MCF 10A (cell line): ENCODE measurements at places on chromosomes 3 and 15.

GRCh38 chr3:190120269-190121060, at the start of gene P3H2:
Gene P3H2 (minus strand): TSS chr3:190120897. CDS start chr3:190120731, 166 bp downstream.
- peak; percentile 91 for DNase-seq

DNA sequence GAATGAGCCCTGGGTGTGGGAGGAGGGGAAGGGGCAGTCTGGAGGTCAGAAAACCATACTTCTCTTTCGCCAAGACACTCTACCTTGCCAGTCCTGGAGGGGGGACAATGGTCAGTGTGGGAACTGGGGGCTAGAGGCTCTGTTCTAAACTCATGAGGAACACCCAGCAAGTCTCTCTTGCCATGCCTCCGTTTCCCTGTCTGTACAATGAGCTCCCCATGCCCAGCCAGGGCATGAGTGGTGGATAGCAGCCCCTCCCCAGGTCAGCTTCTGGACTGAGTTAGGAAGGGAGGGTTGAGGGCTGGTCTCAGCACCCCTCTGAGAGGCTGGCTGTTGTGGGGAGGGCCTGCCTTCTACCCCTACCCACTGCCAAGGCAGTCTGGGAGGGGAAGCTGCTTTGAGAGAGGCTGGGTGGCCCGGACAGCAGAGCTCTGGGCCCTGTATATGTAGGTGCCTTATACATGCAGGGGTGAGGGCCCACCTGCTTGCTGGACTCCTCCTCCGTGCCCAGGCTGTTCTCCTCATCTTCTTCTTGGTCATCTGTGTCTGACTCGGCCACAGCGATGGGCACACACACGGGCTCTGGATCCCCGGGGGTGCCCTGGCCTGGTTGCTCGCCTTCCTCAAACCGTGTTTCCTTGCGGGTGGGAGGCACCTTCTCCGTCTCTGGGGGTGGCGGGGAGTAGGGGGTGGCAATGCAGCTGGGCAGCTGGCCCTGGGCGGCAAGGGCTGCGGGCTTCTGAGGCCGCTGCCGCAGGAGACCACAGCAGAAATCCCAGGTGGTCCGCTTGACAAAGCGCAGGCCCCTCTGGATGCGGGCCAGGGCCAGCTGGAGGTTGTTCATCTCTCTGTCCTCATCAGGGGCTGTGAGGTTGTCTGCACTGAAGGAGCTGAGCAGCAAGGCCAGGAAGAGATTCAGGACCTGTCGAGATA, 68.8 kb downstream of the SCN5A start:
- no peak for DNase-seq

GRCh38 chr3:100556673-100557310, 52.6 kb upstream of the ADGRG7 start:
- DNase-seq, result peak; percentile 85

GRCh38 chr3:133934073-133934970, 38.6 kb upstream of the RAB6B start:
- DNase-seq, result no peak

DNA sequence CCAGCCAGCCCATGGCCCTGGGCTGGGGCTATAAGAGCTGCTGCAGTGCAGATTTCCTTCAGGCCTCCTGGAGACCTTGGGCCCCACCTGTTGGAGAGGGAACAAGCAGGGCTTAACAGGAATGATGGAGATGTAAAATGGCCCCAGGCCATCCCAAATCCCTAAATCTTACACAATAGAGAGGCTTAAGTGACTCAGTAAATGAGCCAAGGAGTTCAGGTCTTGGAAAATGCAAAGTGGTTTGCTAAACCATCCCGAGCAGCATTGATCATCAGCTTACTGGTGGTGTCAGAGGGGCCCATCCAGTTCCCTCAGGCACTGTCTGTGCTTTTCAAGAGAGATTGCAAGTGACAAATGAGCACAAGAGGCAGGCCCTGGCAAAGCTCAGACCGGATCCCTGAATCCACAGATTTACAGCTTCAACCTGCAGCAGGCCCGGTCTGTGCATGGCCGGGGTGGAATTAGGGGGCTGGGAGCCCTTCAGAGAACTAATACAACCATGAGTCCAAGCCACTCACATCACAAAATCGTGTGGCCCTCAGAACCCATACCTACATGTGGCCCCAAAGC, 325.4 kb downstream of the UACA start:
- peak; percentile 92 for DNase-seq

DNA sequence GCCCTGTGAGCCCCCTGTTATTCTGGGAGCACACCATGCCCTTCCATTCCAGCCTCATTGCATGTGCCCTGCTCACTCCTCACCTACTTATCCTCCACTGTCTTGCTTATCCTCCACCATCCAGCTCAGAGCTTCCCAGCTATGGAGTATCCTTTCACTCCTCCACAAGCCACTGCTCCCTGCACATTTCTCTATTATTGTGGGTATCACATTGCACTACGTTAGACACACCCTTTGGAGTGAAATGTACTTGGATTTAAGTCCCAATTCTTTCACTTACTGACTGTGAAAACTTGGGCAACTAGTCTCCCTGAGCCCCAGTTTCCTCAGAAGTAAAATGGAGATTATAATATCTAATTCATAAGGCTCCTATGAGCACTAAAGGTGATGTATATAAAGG, 4.3 kb downstream of the MASP1 start:
- DNase-seq, result no peak

- DNase-seq, result no peak
These were observed 99.6 kb downstream of the FAM43A start for GRCh38 chr3:194785315-194785714.

GRCh38 chr3:133943639-133944141, 48.0 kb upstream of the RAB6B start:
- peak; percentile 92 for DNase-seq

GRCh38 chr3:188830893-188831292, 340.9 kb upstream of the TPRG1 start:
- DNase-seq, result peak; percentile 45

GRCh38 chr15:98778263-98778959, 130.1 kb downstream of the IGF1R start:
- no peak for DNase-seq

GRCh38 chr3:172177046-172177445, 137.7 kb downstream of the FNDC3B start:
- DNase-seq, result no peak

GRCh38 chr3:65558826-65559225, 479.9 kb downstream of the MAGI1 start:
- no peak for DNase-seq

DNA sequence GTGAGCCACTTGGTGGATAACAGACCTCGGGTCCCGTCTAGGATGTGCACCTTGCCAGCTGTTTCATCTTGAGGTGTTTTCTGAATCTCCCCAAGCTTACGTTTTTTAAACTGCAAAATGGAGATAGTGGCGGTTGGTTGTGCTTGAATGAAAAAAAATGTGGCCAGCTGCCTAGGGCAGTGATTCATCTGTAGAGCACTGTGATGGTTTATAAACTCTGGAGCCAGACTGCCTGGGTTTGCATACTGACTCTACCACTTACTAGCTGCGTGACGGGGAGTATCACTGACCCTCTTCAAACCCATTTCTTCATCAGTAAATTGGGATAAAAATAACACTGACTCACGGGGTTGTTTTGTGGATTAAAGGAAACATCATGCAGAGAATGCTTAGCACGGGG, 159.1 kb downstream of the CHL1 start:
- DNase-seq, result no peak

- DNase-seq, result no peak
These were observed 6.3 kb upstream of the ATP1B3 start for GRCh38 chr3:141870091-141870687.

DNA sequence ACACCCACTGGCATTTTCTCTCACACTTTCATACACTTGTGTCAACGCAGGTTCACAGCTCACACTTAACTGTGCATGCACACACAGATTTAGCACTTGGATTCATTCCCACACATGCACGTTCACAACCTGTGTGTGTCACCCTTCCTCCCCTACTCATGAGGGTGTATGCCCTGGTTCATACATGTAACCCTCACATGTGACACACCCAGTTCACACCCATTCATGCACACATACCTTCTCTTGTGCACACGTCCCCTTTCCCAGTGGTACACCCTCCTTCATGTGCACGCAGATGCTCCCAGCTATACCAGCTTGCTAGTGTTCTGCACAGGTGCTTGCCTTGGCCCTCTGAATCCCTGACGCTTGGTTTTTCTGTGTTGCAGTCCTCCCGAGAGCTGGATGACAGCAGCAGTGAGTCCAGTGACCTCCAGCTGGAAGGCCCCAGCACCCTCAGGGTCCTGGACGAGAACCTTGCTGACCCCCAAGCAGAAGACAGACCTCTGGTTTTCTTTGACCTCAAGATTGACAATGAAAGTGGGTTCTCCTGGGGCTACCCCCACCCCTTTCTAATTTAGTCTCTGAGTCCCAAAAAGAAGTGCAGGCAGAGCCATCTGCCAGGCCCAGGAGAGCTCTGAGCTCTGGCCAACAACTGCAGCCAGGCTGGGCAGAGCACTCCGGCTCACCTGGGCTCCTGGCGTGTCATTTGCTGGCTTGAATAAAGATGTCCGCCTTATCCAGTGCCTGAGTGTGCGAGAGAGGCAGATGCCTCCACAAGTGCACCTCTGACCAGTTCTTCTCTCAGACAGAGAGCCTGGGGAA, 39.5 kb downstream of the GOLGA6A start:
- no peak for DNase-seq

DNA sequence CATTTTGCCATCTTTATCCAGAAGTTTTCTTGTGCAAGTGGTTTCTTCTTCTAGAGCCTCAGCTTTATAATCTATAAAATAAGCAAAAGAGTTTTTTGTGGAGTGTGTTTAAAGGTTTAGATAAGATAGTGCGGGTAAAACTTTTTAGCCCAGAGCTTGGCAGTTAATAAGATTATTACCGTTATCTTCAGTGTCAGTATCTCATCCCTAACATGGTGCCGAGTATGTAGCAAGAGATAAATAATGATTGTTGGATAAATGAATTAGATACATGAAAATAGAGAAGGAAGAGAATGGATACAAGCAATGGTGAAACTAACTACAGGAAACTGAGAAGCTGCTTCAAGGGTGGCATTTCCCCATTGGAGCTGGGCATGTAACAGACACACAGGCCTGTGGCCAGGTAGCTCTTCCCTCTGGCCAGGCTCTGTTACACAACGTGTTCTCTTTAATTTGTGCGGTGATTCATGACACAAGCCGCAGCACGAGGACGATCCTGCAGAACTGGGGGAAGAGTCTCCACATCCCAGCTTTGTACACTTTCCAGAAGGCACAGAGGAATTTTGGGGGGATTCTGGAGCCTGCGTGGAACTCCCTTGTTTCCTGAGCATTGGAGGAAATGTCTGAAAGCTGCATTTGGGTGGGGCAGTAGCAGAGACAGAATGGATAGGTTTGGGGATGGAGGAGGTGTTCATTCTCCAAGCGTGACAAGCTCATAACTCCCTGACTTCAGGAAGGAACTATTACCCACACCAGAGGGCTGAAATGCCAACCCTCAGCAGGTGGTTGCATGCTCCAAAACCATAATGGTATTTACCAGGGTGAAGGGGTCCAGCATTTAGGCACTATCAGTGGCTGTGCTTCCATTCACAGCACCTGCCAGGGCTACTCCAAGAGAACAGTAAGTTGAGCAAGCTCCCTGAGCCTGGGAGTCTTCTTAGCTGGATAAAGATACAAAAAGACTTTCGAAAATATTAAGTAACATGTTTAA, 14.2 kb upstream of the ST6GAL1 start:
- peak; percentile 80 for DNase-seq

GRCh38 chr15:63600001-63600615, 2.9 kb downstream of the FBXL22 start:
- no peak for DNase-seq

DNA sequence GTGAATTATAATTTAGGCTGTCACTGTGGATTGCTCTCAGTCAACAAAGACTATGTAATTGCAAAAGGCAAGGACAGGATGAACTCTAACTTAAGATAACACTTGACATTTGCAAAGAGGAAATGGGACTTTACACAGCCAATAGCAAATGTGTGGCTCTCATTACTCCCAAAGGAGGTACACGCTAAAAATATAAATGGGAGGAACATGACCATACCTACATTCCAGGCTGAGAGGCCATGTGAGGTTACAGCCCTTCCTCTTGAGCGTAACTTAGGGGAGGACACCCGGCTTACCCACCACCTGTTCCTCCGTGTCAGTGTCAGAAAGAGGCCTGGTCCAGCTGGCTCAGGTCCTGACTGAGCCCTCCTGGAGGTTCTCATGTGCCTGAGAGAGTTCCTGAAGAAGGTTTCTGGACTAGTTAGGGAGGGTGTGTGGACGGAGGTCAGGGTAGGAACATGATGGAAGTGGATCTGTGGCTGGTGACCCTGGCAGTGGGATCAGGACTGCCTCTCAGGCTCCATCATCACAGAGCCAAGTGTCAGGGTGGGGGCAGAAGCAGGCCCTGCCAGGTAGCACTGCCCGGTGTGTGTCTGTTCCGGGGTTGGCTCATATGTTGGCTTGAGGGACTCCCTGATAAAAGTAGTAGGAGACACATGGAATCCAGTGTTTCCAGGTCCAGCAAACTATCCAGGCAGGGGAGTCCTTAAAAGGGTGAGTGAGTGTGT, 7.9 kb downstream of the POPDC2 start:
- DNase-seq, result no peak

- no peak for DNase-seq
These were observed 110.8 kb downstream of the LRIG1 start for GRCh38 chr3:66390013-66390412.

- peak; percentile 45 for DNase-seq
These were observed 101.7 kb downstream of the IGSF11 start for GRCh38 chr3:118932822-118933558.

- no peak for DNase-seq
These were observed 52.9 kb upstream of the FSIP1 start for GRCh38 chr15:39835550-39835949.

DNA sequence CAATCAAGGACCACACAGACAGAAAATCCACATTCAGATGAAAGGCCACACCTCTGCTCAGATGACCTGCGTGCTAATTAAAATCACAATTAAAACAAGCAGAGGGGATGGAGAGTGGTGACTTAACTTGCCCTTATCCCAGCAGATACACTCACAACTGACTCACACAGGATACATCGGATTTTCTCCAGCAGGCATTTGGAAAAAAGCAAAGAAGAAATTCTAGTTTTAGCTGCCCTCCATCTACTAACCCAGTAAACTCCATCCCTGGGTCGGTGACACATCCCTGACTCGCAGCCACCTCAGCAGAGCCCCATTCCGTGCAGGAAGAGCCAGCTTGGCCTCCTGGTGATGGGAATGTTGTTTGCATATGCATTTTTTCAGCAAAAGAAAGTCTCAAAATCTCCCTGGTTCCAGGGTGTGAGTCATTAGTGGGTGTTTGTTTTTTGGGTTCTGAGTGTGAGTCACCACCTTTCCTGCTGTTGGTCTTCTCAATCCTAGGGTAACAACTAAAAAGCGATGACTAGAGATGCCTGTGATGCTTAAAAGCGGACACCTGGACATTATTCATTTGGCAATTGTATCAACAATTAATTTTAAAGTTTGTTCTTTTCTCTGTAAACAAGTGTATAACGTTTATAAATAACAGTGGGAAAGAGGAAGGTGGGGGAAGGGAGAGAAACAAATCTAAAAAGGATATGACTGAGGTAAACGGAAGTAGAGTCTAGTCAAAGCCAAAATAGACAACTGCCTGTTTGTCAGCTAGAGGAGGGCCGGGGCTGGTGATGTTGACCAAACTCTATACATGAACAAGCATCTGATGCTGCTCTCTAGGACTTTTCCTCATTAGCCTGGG, 49.8 kb upstream of the SLC4A7 start:
- DNase-seq, result peak; percentile 97

- peak; percentile 75 for DNase-seq
These were observed 63.2 kb downstream of the IQGAP1 start for GRCh38 chr15:90451053-90451850.

GRCh38 chr3:160747422-160747821, 8.6 kb upstream of the PPM1L start:
- no peak for DNase-seq

- no peak for DNase-seq
These were observed 9.7 kb downstream of the RTP4 start for GRCh38 chr3:187377842-187378241.
